ENCODE measurements at places on chromosomes 13 and 19.

- DNase-seq = no peak
These were observed 23.3 kb downstream of the FBXO27 start for GRCh38 chr19:39009001-39009400.

- no peak for DNase-seq
These were observed 136.3 kb upstream of the UFM1 start for GRCh38 chr13:38213314-38213713.

DNA sequence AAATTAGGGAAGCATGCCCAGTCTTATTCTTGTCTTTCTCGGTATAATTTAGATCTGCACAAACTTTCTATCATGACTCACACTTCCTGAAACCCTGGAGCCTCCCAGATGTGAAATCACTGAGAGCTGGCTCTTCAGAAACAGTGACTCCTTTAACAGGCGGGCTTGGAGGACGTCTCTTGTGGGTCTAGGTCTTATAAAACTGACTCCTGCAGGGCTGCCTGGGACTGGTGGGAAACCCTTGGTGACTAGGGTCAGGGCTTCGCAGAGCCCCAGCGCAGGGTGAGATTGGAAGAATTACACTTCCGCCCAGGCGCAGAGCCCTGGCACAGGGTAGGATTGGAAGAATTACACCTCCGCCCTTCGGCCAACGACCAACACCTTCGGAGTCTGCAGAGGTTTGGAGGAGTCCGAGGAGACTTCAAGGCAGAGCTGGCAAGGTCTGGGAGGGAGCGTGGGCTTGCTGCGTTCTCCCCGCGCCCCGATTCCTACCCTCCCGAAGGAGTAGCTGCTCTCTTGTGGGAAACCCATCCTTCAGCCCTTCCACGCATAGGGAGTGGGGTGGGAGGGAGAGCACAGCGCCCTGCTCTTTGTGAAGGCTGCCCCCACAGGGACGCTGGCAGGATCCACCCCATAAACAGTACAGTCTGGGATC, 43.4 kb upstream of the MAP3K10 start:
- peak; percentile 32 for DNase-seq

GRCh38 chr19:1166872-1167573, 7.0 kb downstream of the SBNO2 start:
- DNase-seq = no peak

DNA sequence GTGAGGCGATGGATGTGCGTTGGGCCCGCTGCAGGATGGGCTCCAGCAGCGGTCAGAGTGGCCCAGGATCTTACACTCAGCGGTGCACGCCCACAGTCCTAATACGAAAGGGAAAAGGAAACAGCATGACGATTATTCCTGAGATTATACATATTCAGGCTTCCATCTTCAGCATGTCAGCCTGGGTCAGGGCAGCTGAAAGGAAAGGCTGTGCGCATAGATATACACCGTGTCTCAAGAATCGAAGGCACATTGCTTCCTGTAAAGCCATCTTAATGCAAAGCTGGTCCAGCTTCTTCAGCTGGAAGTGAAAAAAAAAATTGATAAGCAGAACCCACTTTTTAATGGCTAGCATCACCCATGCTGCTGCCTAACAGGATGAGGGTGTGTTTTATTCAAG, 3.6 kb downstream of the PCDH8 start:
- DNase-seq = no peak

DNA sequence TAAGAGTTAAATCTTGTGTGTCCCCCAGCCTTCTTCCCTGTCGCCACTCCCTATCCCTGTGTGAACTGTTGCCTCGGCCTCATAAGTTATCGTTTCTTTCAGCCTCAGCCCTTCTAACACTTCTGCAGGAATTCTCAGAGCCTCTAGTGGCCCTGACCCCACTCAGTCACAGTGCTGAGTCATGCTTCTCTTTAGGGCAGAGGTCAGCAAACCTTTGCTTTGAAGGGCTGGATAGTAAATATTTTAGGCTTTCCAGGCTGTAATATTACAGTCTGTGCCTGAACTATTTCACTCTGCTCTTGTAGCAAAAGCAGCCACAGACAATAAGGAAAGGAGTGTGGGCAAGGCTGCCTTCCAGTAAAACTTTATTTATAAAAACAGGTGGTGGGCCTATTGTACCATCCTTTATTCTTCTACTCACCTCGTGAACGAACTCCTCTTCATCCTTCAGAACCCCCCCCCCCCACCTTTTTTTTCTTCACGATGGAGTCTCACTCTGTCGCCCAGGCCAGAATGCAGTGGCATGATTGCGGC, 22.1 kb downstream of the MYO9B start:
- no peak for DNase-seq

- no peak for DNase-seq
These were observed 41.9 kb upstream of the POSTN start for GRCh38 chr13:37640499-37640898.

DNA sequence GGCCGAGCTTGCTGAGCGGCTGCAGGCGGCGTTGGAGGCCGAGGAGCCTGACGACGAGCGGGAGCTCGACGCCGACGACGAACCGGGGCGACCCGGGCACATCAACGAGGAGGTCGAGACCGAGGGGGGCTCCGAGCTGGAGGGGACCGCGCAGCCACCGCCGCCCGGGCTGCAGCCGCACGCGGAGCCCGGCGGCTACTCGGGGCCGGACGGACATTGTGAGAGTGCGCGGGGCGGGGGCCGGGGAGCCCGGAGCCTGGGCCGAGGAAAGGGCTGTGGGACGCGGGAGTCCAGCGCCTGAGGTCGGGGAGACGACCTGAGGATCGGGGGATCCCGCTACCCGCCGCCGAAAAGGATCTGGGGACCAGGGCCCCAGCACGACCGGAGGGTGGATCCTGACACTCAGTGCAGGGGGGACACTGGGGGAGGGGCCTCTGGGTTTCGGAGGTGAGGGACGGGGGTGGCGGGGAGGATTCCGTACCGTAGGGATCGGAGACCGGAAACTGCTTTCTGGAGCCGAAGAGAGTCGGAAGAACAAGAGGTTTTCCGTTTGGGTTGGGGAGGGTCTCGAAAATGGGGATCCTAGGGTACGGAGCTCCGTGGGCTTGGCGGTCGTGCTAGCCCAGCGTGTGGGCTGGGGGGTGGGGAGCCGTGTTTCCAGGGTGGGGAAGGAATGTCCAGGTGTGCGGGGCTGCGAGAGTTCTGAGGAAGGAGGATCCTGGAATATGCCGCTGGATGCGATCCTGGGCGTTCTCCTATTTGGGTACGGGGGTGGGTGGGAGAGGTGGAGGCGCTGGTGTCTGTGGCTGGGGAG, 616 bp downstream of the HNRNPUL1 start:
- DNase-seq = peak; percentile 20

GRCh38 chr19:4030981-4031380, 23.4 kb downstream of the PIAS4 start:
- no peak for DNase-seq

- DNase-seq = no peak
These were observed 54.1 kb downstream of the ABCC4 start for GRCh38 chr13:95247171-95247570.

- no peak for DNase-seq
These were observed 56.7 kb upstream of the C1QTNF9B start for GRCh38 chr13:23953860-23954512.

GRCh38 chr13:50948601-50949000, 39.0 kb downstream of the RNASEH2B start:
- DNase-seq = no peak

DNA sequence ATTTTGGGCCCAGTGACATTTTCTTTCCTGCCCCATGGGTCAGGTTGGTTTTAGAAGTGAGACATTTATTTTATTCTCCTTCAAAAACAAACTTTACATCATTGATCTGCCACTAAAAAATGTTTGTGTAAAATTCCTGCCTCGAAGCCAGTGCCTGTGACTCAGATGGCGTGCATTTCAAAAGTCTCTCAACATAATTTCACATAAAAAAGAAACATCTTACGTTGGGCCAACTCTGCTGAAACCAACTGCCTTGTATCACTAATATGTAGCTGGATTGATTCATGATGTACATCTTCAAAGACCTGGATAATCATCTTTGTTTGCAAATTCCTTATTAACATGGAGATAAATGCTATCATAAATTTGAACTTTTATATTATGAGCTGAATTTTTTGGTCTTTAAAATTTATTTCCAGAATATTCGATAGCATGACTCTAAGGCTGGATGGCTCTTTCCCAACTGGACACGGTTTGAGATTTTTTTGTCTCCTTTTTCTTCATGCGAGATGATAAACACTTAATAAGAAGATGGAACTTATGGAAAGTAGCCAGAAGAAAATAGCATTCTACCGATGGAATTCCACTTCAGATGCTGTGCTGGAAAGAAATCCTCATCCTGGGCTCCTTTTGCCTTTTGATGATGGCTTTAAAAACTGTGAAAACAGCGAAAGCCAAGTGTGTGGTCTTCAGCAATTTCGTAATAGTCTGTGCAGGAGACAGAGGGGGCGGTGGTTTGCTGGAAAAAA, 420.5 kb downstream of the FGF9 start:
- no peak for DNase-seq

DNA sequence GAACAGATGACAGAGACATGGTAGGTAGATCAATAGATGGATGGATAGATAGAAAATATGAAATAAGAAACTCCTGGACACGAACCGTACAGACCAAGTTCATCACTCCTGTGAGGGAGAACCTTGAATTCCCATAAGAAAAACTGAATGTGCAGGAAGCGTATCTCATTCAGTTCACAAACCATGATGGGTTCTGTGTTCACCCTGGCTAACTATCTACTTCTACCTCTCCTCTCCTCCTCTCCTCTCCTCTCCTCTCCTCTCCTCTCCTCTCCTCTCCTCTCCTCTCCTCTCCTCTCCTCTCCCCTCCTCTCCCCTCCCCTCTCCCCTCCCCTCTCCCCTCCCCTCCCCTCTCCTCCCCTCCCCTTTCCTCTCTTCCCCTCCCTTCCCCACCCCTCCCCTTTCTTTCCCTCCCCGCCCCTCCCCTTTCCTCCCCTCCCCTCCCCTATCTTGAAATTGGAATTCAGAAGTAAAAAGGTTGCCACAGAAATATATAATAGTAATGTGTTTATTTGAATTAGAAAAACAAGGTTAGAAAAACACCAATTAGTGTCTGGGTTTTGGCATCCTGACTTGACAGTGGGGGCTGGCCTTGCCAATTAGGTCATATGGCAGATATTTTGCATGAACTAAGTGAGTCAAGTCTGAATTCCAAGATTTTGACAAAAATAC, 75.9 kb downstream of the ANKRD10 start:
- DNase-seq = no peak

- no peak for DNase-seq
These were observed 2.1 kb downstream of the ATP12A start for GRCh38 chr13:24682353-24682752.

DNA sequence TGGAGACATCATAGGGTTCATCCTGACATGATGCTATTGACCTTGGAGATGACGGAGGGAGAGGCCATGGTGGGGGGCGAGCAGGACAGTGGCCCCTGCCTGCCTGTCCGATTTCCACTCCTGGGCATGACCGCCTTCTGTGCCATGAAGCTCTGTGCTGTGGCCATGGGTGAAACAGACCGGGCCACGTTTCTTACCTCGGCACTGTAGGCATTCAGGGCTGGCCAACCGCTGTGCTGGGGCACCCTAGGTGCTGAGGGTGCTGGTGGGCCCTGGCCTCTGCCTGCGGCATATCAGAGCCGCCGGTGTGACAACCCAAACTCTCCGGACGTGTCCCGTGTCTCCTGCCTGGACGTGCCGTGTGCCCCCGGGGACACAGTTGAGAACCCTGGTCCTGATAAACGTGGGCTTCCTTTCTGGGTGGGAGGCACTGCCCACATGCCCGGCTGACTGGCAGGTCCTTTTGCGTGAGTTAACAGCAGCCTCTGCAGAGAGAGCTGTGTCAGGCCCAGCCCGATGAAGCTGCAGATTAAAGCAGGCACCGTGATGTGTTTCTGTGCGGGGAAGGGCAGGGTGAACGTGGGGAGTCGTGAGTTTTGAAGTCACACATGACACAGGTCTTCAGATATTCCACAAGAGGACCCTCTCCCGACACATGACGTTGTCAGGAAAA, 46.5 kb downstream of the TMEM255B start:
- DNase-seq = no peak

GRCh38 chr19:18590273-18591272, 2.0 kb downstream of the REX1BD start:
- peak; percentile 95 for DNase-seq

DNA sequence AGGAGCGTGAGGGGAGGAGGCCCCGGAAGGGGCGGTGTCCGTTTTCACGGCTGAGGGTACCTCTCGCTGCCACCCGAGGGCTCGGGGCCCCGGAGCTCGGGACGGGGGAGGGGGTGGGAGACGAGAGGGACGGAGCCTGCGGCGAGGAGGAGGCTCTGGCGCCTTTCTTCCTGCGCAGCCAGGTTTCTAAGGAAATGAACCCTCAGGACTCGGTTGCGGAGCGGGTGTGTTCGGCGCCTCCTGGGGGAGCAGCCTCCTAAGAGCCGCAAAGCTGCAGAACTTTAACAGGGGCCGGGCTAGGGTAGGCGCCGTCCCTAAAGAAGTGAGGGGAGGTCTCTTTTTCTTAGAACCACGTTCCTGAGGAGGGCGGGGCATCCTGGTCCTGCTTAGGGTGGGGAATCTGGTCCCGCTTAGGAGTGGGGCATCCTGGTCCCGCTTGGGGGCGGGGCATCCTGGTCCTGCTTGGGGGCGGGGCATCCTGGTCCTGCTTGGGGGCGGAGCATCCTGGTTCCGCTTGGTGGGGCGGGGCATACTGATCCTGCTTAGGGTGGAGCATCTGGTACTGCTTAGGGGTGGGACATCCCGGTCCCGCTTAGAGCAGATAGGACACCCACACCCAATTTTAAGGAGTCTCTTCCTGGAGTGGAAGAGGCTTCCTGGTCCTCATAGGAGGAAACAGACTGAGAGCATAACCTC, 6.2 kb downstream of the SYT5 start:
- DNase-seq = no peak

DNA sequence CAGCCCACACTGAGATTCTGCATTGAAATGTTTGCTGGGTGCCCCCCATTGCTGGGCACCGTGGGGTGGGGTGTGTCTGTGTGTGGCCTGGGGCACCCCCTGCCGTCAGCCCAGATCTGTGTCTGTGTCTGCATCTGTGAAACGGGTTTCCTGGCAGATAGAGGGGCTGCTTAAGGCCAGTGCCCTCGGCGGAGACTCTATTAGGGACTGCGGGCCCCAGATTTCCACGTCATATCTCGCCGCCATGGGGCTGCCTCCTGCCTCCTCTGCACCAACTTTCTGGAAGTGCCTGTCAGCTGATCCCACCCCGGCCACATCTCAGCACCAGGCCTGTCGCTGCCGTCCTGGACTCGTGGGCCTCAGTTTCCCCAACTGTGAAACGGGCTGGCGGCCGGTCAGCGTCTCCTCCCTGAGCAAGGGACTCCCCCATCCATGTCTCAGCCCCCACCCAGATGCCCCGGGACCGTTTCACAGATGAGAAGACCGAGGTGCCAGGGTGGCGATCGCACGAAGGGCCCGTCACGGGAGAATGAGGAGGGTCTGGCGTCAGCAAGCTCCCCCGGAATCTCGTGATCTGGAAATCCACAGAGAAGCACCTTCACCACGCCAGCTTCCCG, 21.4 kb downstream of the ARID3A start:
- DNase-seq = no peak

DNA sequence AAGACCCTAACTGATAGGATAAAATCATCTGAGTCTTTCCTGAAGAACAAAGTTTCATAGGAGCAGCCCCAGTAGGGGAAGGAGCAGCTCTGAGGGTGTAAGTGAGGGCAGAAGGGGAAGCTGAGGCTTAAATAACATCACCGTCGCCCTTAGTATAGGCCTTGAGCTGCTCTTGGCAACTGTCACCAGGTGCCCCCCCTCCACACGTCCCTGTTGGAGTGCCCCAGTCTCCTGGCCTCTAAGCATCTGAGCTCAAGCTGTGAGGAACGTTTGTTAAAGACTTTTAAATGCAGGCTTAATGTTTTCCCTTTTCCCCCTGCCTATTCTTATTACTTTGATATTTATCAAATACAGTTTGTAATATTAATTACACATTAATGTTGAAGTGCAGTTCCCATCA, 170.6 kb downstream of the ZIC5 start:
- peak; percentile 23 for DNase-seq

GRCh38 chr19:28633319-28634018, 579.5 kb downstream of the UQCRFS1 start:
- DNase-seq = no peak

Data from DMS79 treated with DMSO at 0.1 percent for 48 hours (cell line).